A549 (cell line): ENCODE measurements at places on chromosomes 4 and X.

GRCh38 chr4:133484287-133484686 is 335.2 kb downstream of the PCDH10 start:
- no peak for DNase-seq

- DNase-seq: no peak
Observed at GRCh38 chr4:4395849-4396627, 9.1 kb downstream of the NSG1 start.

- DNase-seq: no peak
Observed at GRCh38 chr4:60016971-60017370, 1183.2 kb upstream of the ADGRL3 start.

GRCh38 chr4:2172627-2173231 is 69.2 kb downstream of the HAUS3 start:
- no peak for DNase-seq

DNA sequence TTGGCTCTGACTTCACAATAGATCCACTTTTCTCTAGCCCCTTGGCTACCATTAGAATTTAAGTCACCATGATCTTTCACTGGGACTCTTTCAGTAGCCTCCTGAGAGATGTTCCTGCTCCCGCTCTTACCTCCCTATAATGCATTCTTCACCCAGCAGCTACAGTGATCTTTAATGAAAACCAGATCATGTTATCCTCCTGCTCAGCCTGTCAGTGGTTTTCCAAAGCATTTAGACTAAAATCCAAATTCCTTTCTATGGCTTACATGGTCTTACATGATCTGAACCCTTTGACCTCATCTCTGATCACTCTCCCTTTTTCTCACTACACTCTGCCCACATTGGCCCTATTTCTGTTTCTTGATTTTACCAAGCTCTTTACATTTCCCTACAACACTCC is 18.3 kb upstream of the RPS6KA3 start:
- no peak for DNase-seq

- DNase-seq: no peak
Observed at GRCh38 chr4:53902786-53903185, 161.6 kb downstream of the CHIC2 start.
